ENCODE measurements at places on chromosomes 7 and 10. TPM values are rescaled to one million over a fixed set of nuclear protein-coding genes. Genes with fewer than 3 reads are reported as not detected.

METTL2B gene
- 22.3 TPM for total RNA-seq

FAM25C gene
- not detected for total RNA-seq

PCBD1 gene
- total RNA-seq: 72.2 TPM

NKX2-3 gene
- total RNA-seq: not detected

CLCN1 gene
- total RNA-seq: not detected

OGDHL gene
- total RNA-seq: not detected

GRCh38 chr7:52247518-52247917 is 787.9 kb upstream of the POM121L12 start:
- H3K27me3 ChIP-seq: no peaks in the 10 kb centered on the region
- DNase-seq: no peak
- H3K4me3 ChIP-seq: no peak overlapping the region
- no peaks in the 10 kb centered on the region for H3K36me3 ChIP-seq
- H3K4me1 ChIP-seq: no peaks in the 10 kb centered on the region
- no peak overlapping the region for H3K27ac ChIP-seq

DNA sequence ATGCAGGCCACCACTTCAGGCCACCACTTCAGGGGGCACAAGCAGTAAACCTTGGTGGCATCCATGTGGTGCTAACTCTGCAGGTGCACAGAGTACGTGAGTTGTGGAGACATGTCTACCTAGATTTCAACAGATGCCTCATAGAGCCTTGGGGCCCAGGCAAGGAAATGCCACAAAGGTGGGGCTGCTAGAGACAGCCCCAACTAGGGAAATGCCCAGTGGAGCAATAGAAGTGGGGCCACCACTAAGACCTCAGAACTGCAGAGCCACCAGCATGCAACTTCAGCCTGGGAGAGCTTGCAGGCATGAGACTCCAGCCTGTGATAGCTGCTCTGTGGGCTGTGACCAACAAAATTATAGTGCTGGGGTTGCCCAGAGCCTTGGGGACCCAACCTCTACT is 107.6 kb downstream of the DNAJC1 start:
- no peak for DNase-seq
- H3K27ac ChIP-seq: no peak overlapping the region
- H3K4me1 ChIP-seq: peaks cover 3% of the 10 kb centered on the region

- no peaks in the 10 kb centered on the region for H3K4me1 ChIP-seq
- no peak overlapping the region for H3K27ac ChIP-seq
- H3K4me3 ChIP-seq: no peak overlapping the region
- no peaks in the 10 kb centered on the region for H3K27me3 ChIP-seq
- DNase-seq: no peak
Measured at GRCh38 chr10:119120413-119120867, 16.5 kb downstream of the DENND10 start.

GRCh38 chr7:74044366-74045350 is 16.7 kb downstream of the ELN start:
- peaks cover 27% of the 10 kb centered on the region for H3K36me3 ChIP-seq
- no peak for DNase-seq
- H3K27me3 ChIP-seq: no peaks in the 10 kb centered on the region
- H3K4me1 ChIP-seq: peaks cover 5% of the 10 kb centered on the region
- H3K4me3 ChIP-seq: no peak overlapping the region

DNA sequence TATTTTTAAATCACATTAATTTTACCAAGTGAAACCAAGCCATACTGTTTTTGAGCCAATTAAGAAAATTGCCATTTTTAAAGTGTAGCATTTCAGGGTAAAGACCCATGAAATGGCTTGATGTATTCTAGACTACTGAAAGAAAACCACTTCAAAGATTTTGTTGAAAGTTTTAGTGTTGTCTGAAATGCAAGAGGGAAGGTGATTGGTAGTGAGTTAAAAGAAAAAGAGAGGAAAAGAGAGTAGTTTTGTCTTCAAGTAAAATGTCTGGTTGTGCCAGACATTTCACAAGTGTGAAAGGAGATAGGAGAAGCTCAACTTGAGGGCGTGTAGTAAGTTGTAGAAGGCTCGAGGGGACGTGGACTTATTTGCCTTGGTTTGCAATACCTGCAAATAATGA is 41.6 kb downstream of the CALML5 start:
- H3K27me3 ChIP-seq: no peaks in the 10 kb centered on the region
- no peak for DNase-seq
- peaks cover 42% of the 10 kb centered on the region for H3K36me3 ChIP-seq
- H3K27ac ChIP-seq: no peak overlapping the region
- H3K4me1 ChIP-seq: peaks cover 5% of the 10 kb centered on the region

DNA sequence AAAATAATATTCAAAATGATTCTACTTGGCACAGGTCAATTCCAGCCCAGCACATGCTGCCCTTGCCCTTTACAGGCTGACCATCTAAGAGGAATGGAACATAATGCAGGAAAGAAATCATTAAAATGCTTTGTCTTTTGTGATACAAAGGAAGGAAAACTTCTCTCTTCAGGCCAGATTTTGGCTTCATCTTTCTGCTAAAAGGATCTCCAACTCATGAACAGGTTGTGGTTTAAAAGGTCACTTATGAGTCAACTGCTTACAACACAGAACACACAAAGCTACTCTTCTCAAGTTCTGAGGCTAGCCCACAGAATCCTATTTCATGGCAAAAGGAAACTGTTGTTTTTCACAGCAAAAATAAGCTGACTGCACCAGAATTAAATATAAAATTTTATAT is 197.1 kb downstream of the DOCK4 start:
- H3K36me3 ChIP-seq: no peaks in the 10 kb centered on the region
- H3K4me1 ChIP-seq: peaks cover 6% of the 10 kb centered on the region
- DNase-seq: no peak
- no peak overlapping the region for H3K27ac ChIP-seq
- no peak overlapping the region for H3K4me3 ChIP-seq

- DNase-seq: peak; percentile 4
- H3K36me3 ChIP-seq: peaks cover 27% of the 10 kb centered on the region
- H3K27me3 ChIP-seq: no peaks in the 10 kb centered on the region
Measured at GRCh38 chr7:103106005-103106702, 31.2 kb downstream of the ARMC10 start.

- no peaks in the 10 kb centered on the region for H3K4me1 ChIP-seq
- no peak overlapping the region for H3K4me3 ChIP-seq
- DNase-seq: no peak
- no peaks in the 10 kb centered on the region for H3K27me3 ChIP-seq
Measured at GRCh38 chr10:82564353-82565196, 689.6 kb downstream of the NRG3 start.

DNA sequence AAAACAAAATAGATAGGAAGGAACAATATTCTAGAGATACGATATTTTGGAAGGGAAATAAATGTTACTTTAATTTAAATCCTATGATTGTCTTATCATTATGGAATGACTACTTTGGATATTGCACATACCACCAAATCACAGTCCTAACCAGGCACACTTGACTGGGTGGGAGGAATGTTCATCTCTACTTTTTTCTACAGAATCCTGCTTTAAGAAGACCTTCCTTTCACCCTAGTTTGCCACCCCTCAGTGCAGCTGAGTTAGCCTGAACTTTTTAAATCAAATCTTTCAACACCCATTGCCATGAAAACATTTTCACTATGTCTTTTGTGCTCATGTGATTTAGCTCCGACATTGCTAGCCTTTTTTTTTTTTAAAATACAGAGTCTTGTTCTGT is 38.1 kb downstream of the RELN start:
- no peaks in the 10 kb centered on the region for H3K4me1 ChIP-seq
- H3K27ac ChIP-seq: no peak overlapping the region
- H3K4me3 ChIP-seq: no peak overlapping the region
- no peaks in the 10 kb centered on the region for H3K36me3 ChIP-seq

Measured in upper lobe of left lung (tissue), 6 donors.